Fibroblast of the conjunctiva (primary cell): ENCODE measurements at places on chromosomes 6 and 20.

- DNase-seq: no peak
These were observed 22.1 kb upstream of the TINAG start for GRCh38 chr6:54286141-54286540.

GRCh38 chr6:56742122-56742791, 99.6 kb upstream of the DST start:
- DNase-seq: no peak

DNA sequence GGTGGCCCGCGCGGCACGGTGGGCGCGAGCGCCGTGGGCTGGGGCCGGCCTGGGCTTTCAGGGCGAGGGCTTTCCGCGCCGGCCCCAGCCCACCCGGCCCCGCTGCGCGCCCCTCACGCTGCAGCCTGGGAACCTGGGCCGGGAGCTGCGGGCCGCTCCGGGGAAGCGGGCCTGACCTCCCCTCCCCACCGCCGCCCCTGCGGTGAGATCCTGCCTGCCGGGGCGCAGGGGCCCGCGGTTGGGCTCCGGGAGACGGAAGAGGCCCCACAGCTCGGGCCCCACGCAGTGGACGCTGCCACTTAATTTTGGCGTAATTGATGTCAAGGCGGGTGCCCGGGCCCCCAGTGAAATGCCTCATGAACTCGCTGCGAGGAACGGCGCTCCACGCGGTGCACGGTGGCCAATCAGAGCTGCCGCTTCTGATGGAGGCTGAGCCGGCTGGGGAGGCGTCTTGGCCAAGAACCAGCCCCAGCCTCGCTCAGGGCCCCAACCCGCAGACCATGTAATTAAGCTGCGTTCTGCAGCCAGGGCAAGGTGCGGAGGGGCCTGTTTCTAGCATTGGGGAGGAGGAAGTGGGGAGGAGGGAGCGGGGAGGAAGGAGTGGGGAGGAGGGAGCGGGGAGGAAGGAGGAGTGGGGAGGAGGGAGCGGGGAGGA, 96.1 kb upstream of the BHLHE23 start:
- no peak for DNase-seq

- peak; percentile 62 for DNase-seq
These were observed 73.8 kb upstream of the SCP2D1 start for GRCh38 chr20:18739751-18740166.

GRCh38 chr20:17644451-17644850, 37.6 kb downstream of the RRBP1 start:
- no peak for DNase-seq

DNA sequence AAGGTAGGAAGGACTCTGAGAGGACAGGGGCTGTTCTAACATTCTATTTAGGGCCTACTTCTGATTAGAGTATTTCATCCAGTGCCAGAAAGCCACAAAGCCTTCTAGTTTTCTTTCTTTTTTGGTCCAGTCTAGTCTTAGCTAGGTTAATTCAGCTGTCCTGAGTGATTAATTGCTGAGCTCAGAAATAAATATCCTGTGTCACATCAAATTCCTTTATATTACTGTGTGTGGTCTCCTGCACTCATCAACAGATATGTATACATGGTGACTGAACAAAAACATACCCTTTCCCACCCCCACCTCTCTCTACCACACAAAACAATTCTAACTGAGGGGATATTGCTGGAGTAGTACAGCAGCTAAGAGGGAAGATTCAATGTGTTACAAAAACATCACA, 601.5 kb upstream of the NRSN1 start:
- DNase-seq: no peak

DNA sequence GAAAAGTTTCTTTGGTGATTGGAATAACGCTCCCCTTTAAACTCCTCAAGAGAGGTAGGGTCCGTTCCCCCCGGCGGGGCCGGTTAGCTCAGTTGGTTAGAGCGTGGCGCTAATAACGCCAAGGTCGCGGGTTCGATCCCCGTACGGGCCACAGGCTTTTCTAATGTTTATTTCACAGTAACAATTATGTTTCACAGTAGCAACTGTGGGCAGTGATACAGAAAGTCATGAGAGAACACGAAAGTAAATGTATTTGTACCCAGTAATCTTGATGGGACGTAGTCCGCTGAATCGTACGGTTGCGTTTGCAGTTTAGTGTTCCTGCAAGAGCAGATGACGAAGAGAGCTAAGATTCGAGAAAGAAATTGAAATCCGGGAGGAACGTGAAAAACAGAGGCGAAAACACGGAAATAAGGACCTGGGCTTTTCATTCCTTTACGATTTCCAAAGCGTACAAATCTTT, 505.5 kb downstream of the PRIM2 start:
- peak; percentile 65 for DNase-seq

- peak; percentile 29 for DNase-seq
These were observed 19.7 kb downstream of the FAM217A start for GRCh38 chr6:4059115-4059777.

DNA sequence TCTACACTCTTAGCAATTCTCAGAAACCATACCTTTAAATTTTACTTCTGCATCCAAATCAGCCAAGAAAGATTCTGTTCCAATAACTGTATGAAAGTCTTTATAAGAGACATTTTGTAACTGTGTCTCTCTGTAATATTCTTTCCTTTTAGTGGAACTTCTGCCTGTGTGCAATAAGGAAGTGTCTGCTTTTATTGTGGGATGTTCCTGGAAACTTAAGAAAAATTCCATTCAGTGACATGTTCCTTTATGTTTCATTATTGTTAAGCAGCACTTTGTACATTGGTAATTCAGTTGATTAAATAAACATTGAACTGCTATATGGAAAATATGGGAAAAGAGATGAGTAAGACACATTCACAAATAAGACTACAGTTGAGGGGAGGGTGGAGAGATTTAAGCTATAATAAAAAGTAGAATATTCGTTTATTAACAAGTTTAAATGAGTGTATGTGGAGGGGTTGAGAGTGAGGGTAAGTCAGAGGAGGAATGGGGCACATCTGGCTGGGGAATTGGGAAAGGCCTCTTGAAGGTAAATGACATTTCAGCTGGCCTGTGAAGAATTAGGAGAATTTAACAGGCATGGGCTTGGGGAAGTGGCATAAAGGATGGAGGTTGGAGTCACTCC, 11.9 kb downstream of the NUS1 start:
- DNase-seq: no peak

- DNase-seq: no peak
These were observed 82.6 kb upstream of the DST start for GRCh38 chr6:56725254-56725653.

- DNase-seq: no peak
These were observed 33.2 kb downstream of the MAP7 start for GRCh38 chr6:136517002-136517401.

DNA sequence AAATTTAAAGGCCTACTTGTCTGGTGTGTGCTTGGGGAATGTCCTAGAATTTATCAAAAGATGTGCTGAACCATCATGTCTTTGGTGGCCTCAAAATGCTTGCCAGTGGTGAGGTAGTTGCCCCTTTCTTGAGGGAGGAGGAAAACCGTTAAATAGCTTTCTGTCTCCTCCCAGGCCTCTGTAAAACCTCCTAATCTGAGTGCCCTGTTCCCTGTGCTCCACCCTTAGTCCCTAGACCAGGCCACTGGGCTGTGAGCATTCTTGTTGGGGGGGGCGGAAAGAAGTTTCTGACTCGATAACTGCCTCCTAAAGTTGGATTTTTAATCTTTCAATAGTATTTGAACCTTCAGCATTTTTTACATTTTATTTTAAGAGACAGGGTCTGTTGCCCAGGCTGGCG, 23.1 kb downstream of the JARID2 start:
- DNase-seq: no peak

DNA sequence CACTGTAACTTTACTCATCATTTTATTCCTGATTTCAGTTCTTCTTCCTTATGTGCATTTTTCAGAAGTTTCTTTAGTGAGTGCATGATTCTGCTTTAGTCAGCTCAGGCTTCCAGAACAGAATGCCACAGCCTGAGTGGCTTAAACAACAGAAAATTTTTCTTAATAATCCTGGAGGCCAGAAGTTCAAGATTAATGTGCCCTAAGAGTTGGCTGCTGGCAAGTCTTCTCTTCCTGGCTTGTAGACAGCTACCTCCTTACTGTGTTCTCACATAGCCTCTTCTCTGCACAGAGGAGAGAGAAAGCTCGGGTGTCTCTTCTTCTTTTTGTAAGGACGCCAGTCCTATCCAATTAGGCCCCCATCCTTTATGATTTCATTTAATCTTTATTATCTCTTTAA, 443.1 kb upstream of the RGS17 start:
- DNase-seq: no peak

DNA sequence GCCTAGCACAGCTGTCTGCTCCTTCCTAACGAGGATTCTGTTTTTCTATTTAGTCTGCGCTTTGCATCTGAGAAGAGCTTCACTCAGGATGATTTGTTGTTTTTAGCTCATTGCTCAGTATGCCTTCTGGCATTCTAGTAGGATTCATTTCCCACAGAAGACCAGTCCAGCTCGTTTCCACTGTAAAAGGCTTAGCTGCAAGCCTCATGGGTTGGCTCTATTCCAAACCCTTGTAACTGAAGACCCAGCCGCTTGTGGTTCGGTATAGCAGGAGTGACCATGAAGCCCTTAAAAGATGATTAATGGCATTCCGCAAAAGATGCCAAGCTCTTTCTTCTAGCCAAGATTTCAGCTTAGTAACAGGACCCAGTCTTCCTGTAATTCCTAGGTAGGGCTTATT, 7.2 kb downstream of the ADGRF1 start:
- peak; percentile 85 for DNase-seq

DNA sequence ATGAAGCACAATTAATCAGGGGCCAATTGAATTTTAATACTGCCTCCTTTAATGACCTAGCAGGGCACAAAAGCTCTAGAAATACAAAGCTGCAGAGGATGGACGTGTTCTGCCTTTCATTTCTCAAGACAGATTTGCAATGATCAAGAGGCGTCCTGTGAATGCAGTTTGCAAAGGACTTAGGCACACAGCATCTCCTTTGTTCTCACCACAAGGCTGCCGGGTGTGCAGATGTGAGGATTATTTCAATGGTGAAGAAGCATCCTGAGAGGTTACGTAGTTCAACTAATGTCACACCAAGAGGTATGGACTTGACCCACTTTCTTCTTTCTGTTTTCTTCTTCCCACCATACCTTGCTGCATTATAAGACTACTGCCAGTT, 42.9 kb upstream of the SPTLC3 start:
- no peak for DNase-seq

DNA sequence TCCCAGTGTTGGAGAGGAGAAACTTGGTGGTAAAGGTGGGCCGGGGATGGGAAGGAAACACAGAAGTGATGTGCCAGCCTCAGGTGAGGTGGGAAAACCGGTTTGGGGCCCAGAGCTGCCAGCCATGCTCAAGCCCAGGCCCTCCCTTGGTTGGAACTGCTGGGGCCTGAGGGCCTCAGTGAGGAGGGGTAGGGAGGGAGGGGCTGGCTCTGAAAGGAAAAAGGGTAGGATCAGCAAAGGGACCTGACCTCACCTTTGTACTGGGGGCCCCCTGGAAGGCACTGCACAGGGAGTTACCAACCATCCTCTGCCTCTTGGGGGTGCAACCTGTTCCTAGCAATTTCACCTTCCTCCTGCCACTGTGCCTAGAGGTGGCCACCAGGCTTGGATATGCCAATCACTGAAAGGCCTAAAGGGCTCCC, 1.8 kb upstream of the SPEF1 start:
- DNase-seq: no peak

GRCh38 chr6:145839653-145840052, 25.1 kb upstream of the FBXO30 start:
- no peak for DNase-seq

DNA sequence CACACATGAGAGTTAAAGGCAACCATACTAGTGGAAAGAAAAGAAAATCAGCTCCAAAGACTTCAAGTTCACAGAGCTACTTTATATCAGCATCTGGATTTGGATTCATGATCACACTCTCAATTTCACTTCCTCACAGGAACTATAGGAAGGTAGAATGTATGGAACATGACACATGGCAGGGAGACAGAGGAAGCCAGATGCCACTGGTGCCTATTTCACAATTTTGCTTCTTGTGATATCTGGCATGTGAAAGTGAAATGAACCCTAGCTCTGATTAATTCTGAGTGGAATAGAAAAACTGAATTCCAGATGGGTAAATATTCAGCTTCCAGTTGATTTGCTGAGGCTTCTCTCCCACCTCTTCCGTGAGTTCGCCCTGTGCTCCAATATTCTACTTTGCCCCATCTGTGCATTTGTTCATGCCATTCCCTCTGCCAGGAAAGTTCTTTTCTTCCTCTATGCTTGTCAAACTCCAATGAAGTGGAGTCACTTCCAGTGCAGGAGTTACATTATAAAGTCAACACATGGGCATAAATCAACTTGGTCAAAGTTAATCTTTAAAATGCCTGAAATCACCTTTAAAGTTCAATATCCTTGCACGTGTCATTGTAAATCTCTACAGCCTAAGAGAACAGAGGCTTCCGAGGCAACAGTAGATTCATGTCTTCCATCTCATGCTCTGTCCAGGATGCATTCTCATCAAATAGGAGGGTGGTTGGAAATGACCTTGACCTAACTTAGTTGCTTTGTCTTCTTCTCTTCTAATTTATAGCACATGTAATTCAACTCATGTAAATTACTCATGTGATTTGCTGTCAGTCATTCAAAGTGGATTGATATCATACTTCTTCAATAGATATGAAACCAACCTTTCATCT, 275.3 kb downstream of the HIVEP2 start:
- no peak for DNase-seq

DNA sequence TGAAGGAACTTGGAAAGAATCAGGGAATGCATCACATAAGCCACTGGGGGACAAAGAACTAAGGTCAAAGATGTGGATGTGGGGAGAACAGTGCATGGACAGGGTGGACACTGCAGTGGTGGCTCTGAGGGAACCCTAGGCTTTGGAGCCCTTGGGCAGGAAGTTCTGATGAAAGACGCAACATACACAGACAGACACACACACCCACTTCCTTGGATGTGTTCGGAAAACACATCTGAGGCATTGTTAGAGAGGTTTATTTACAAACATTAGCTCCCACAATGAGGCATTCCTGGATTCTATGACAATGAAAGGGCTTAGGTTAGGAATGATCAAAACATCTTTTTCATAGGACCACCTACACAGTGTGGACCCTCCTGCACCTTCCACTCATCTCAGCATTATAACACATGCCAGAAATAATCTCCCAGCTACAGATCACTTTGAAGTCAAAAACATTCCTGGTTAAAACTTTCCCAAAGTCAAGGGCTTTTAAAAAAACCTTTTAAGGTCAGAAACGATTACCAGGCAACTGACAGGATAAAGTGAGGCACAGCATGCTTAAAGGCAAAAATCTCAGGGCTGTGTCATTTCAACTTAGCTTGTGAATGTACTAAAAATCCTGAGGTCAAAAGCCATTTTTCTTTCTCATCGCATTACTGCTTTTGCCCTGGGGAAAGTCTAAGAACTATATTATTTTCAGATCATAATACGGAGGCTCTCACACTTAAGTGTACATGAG, 6.4 kb upstream of the METTL24 start:
- DNase-seq: no peak

GRCh38 chr6:126258150-126258549, 81.8 kb upstream of the CENPW start:
- DNase-seq: no peak

GRCh38 chr6:138089325-138089724, 17.9 kb downstream of the PERP start:
- no peak for DNase-seq
